ENCODE measurements at places on chromosomes 7 and 10.

GRCh38 chr7:1087952-1088920 lies at the start of gene GPER1:
Gene GPER1 (plus strand): TSS chr7:1088113. CDS start chr7:1091729, 3,616 bp downstream.
- peak; percentile 52 for DNase-seq

DNA sequence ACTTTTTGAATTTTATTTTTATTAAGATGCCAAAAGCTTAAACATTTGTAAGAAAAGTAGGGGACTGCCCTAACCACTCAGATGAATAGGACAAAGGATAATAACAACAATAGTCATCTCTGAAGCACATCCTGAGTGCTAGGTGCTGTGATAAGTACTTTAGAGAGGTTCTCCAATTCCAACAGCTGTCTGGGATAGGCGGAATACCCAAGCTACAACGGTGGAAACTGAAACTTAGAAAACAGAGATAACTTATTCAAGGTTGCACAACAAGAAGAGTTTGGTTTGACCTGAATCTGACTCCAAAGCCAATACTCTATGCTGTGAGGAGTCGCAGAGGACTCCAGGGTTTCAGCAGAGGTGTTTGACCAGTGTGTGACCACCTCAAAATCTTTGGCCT lies 2.0 kb downstream of the RTKN2 start:
- DNase-seq: no peak

DNA sequence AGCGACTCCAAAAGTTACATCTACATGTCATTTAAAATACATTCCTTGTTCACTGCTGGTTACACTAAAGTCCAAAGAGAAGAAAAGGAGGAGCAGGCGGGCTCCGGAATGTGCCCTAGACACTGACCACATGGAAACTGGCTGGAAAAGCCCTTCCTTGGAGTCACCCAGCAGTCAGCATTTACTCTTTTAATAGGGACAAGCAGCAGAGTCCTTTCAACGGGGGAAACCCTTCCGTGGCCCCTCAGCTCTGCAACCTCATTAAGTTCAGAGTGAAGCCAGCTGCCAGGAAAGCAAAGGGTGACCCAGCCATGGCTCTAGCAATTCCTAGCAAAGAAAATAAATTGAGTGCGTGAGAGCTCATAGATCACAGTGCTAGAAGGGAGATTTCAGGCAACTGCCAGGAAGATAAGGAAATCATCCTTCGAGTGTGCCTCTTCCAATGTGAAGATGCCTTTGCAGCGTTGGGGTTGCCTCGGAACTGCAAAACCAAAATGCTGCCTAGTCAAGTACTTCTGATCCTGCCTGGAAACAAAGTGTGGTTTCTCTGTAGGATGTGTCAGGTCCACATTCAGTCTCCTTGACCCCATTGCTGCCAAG lies 101.6 kb downstream of the SORBS1 start:
- no peak for DNase-seq

DNA sequence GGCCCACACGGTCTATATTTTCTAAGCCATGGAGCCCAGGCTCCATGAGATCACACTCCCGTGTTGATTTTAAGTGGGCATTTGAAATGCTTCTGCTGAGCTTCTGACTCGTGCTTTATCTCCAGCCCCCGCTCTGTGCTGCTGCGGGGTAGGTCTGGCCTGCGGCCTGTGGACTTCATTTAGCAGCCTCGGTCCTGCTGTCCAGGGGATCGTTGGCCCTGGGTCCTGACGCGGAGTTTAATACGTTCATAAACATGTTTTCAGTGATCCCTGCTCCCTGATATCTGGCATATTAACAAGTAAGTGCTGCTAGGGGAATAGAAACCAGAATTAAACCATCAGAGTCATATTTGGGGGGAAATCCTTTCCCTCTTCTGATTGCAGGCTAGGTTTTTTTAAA lies 540.3 kb upstream of the MGMT start:
- DNase-seq: no peak

- peak; percentile 91 for DNase-seq
Observed at GRCh38 chr7:16345979-16346958, 75.1 kb downstream of the CRPPA start.

- DNase-seq: no peak
Observed at GRCh38 chr7:26616235-26616634, 248.2 kb downstream of the SKAP2 start.

DNA sequence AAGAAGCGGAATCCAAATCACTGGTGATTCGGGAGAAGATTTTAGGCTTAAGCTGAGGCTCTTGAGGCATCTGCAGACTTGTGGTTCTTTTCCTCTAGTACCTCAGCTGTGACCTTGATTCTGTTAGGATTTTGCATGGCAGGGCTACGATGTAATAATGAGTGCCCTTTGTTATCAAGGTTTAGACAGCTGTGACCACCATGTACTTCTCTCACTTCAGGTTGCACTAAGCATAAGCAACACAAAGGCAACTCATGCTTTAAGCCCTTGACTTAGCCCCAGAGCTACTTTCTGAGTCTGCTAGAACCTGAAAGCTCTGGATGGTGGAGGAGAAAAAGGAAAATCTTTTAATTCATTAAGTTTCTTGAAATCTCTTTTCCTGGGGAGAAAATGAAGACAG lies 1052.3 kb upstream of the PHF14 start:
- no peak for DNase-seq

DNA sequence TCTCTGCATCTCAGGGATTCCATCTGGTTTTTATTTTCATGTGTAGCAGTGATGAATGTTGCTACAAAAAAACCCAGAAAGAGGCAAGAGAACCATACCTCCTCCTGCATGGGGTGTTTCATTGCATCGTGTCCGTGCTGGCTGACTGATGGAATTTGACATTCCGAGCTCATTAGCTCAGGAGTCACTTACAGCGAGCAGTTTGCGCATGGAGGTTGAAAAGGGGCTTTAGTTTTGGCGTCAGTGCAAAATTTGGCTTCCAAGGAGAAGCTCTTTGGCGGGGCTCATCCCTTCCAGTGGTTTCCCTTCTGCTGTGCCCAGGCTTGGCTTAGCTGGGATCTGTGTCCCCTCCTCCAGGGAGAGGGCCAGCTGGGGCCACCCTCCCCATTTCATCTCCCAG lies 25.8 kb downstream of the EMX2 start:
- peak; percentile 53 for DNase-seq

DNA sequence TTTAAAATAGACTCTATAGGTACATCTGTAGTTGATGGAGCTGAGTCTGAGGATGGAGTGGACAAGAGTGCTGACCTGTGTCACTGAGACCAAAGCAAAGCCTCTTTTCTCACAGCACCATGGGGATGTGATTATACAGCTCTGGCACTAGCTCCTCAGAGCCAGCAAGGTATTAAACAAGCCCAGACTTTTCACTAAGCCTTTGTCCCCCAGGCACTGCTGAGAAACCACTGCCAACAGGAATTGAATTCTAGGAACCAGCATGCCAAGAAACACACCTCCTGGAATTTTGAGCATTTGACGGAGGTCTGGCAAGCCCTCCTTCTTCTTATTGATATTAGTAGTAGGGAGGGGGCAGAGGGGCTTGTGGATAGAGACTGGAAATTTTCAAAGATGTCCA lies 147.0 kb downstream of the C1GALT1 start:
- no peak for DNase-seq

- no peak for DNase-seq
Observed at GRCh38 chr10:62087329-62087728, 181.3 kb downstream of the RTKN2 start.

- DNase-seq: no peak
Observed at GRCh38 chr10:47381103-47381395, 3.0 kb downstream of the ZNF488 start.

DNA sequence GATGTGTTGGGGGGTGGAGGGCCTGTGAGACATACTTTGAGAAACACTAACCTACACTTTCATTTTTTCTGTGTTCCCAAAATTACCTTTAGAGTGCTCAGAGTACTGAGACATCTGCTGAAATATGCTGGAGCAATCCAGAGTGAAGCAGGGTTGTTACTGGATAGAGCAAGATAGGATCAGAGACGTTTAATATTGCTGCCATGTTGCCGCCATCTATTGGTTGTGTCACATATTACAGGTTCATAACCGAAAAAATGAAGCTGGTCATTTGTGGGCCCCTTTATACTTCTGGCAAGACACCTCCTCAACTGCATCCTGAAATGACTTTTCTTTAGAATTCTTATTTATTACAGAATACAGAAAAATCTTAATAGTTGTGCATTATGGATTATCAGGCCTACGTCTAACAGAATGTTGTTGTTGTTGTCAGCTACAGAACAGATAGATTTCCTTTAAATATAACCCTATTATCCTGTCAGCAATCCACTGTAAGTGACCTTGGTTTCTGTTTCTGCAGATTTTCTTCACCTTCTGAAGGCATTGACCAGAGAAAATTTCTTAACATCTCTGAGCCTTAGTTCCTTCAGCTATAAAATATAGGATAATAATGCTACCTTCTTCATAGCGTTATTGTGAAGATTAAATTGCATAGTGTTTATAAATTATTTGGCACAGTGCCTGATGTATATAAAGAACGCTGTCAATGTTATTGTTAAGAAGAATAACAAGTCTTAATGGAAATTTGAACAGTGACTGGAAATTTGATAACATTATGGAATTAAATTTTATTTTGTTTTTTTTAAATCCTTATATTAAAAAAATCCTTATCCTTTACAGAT lies 16.2 kb upstream of the DLD start:
- peak; percentile 54 for DNase-seq

Data from fibroblast of skin of back (primary cell).